RPMI8226 (cell line): ENCODE measurements at places on chromosomes 2 and 18.

GRCh38 chr18:24570716-24571115 is 110.3 kb downstream of the HRH4 start:
- DNase-seq: no peak

- no peak for DNase-seq
Observed at GRCh38 chr2:23363268-23363667, 21.7 kb upstream of the KLHL29 start.

- DNase-seq: peak; percentile 35
Observed at GRCh38 chr2:3672861-3673678, 15.1 kb downstream of the ALLC start.

GRCh38 chr2:201933792-201934237 is 99.8 kb upstream of the FZD7 start:
- DNase-seq: peak; percentile 6

GRCh38 chr2:111227716-111228141 is 107.0 kb downstream of the BCL2L11 start:
- DNase-seq: no peak

DNA sequence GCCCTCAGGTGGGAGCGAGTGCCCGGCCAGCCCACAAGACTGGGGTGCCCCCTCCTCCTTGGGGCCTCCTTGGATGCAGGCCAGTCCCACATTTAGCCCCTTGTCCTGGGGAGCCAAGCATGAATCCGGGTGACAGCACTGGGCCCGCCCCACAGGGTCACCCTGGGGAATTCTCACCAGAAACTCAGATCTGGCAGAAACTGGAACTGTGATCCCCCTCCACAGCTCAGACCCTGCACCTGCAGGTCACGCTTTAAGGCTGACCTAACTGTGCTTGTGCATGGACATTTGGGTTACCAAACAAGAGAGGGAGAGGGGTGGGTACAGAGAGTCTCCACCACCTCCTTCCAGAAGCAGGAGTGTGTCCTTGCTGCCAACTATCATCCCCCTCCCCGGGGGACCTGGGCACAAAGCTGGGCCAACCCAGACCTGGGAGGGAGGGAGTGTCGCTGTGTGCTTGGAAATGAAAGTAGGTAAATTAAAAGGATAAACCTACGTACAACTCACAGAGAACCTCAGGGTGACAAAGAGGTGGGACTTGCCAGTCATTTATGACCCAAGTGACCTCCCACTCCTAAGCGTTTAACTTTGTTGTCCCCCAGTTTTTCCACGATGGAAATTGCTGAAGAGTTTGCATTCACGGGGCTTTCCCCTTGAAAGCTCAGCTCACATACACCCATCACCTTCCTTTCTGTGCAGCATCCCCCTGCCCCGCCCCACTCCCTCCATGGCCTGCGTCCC is 9.1 kb downstream of the ITM2C start:
- DNase-seq: peak; percentile 18

DNA sequence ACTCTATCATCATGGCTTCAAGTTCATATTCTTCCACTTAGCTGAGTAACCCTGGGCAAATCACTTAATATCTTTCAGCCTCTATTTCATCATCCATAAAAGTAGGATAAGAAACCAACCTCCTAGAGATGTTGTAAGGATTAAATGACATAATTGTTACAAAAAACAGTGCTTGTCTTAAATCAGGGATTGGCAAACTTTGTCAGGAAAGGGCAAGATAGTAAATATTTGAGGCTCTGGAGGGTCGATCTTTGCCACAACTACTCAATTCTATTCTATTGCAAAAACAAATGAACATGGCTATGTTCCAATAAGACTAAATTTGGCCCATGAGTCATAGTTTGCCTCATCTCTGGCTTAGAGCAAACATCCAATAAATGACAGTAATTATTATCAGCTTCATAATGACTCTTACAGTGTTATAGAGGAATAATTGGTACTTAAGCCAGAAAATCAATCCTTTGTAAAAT is 184.7 kb downstream of the SATB2 start:
- DNase-seq: no peak
